Stimulated activated CD8-positive, alpha-beta memory T cell treated with anti-CD3 and anti-CD28 coated beads, Interleukin-15, amount 100 ng/mL, for 48 hours (primary cell): ENCODE measurements at places on chromosomes 4 and X.

DNA sequence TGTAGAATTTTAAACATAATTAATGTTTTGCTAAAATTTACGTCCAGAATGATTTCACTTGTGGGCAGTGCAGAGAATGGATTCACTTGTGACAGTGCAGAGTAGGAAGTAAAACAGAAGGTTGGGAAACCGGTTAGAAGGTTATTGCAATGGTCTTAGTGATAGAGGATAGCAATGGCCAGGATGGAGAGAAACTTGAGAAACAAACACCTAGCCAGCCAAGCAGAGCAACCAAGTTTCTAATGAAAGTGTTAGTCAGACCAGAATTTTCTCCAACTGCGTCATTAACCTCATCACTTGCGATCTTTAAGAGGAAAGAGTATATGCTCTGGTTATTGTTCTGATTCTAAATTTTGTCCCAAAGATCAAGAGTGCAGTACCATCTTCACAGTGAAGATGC, 50.0 kb upstream of the TBC1D9 start:
- no peak for DNase-seq

- DNase-seq = no peak
Measured at GRCh38 chrX:104195489-104196084, 29.3 kb downstream of the FAM199X start.

GRCh38 chrX:135543172-135543571, 22.7 kb downstream of the INTS6L start:
- DNase-seq = no peak

GRCh38 chrX:76064825-76065224, 108.0 kb upstream of the PBDC1 start:
- no peak for DNase-seq

DNA sequence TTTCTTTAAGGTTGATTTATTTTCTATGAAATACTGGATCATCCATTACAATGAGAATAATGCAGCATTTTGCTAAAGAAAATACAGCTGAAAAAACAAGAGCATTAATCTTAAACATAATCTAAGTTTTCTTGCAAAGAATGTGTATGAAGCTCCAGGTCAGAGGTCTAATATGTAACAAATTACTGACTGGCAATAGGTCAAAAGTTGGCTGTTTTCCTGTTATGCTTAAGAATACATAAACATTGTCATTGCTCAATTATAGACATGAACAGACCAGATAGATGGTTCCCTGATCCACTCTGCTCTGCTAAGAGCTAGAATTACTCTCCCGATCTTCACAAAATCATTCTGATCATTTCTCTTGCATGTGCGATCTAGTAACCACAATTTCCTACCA, 718.6 kb downstream of the PDHA2 start:
- no peak for DNase-seq

GRCh38 chr4:21879187-21879586, 69.4 kb downstream of the KCNIP4 start:
- DNase-seq = no peak

DNA sequence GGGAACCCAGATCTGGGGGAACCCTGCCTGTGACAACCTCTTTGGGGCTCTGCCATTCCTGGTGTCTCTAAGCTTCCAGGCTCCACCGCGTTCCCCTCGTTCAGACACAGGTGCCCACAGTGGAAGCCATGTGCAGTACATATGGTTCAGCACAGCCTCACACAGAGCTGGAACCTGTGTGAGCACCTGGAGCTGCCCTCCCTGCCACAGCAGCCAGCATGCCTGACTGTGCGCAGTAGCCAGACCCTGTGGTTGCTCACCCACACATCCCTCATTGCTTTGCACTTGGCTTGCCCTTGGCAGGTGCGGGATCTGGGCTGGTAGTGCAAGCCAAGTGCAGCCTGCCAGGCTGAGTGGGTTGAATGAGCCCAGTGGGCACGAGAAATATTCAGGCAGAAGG, 814.2 kb downstream of the PDHA2 start:
- DNase-seq = no peak

GRCh38 chr4:103721251-103721650, 1.5 kb upstream of the TACR3 start:
- no peak for DNase-seq

GRCh38 chr4:8741513-8742226, 130.0 kb downstream of the HMX1 start:
- DNase-seq = no peak

DNA sequence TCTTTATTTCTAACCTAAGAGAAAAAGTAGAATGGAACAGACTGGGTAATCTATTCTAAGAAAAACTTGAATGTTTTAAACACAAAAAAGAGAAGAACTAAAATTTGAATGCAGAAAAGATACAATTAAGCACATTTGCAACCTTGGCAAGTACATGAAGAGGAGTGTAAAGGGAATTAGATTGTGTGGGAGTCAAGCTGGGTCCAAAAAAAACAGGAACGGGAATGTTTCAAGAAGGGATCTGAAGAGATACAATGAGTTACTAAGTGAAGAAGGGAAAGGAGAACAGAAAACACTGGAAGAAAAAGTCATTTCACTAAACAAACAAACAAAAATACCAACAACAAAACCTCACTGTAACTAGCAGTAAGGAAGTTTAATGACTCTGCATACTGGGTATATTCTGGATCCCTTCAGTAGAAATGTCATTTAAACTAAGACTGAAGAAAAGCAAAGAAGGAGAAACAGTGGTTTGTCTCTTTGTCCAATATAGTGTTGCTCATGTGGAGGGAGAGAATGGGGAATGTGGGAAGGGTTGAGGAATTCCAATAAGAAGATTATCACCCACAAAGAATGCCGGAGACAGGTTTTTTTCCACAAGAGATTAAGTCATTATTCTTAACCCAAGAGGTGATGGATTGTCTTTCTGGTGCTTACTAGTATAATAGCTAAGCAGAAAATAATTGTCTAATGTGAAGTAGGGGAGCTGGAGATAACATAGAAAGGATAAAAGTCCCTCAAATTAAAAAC, 50.4 kb upstream of the PTPN13 start:
- DNase-seq = no peak

DNA sequence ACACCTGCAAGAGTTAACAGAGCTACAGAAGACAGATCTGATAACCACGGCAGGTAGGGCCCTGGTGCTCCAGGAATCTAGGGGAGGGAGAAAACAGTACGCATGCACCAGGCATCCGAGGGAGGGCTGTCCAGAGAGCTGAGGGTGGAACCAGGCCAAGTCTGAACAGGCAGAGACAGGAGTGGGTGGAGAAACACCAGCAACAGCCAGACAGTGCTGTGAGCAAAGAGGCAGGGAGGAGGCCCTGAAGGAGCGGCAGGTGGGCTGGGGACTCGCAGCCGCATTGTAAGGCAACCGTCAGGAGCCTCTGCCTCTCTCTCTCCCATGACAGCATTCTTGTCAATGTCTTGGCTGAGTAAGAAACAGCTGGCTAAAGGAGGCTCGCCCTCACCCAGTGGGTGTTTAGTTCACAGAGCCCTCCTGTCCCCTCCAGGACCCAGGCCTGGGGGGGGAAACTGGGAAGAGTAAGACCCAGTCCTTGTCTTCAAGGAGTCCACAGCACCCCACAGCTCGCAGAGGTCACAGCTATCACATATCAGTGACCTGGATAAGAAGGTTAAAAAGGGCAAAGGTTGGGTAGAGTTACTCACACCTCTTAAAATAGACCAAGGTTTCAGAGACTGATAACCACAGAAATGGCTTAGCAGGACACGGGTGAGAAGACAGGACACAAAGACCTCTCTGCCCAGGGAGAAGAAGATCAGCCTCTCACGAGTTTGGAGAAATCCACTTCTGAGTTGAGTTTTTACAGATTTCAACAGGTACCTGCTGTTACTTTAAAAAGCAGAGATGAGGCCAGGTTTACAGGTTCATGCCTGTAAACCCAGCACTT, 10.5 kb downstream of the ACSL1 start:
- DNase-seq = no peak

DNA sequence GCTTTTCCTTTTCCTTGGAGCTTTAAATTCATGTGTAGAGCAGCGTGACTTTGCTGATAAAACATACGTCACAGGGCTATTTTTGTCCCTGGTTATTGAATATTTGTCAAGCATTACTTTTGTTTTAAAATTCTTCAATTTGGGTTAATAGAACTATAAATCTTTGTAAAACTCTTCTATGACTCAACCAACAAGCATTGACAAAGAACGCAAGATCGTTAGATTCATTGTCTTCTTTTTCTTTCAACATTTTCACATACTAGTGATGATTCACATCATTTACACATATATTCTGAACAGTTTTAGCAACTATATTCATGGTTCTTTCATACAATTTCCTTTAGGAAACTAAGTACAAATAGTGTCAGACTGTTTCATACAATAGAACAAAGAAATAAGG, 72.0 kb upstream of the GPM6A start:
- DNase-seq = no peak

- no peak for DNase-seq
Measured at GRCh38 chr4:42566835-42567234, 90.1 kb downstream of the ATP8A1 start.
